H1 (cell line): ENCODE measurements at places on chromosomes 7 and 10. TPM values are rescaled to one million over a fixed set of nuclear protein-coding genes. Genes with fewer than 3 reads are reported as not detected.

DNA sequence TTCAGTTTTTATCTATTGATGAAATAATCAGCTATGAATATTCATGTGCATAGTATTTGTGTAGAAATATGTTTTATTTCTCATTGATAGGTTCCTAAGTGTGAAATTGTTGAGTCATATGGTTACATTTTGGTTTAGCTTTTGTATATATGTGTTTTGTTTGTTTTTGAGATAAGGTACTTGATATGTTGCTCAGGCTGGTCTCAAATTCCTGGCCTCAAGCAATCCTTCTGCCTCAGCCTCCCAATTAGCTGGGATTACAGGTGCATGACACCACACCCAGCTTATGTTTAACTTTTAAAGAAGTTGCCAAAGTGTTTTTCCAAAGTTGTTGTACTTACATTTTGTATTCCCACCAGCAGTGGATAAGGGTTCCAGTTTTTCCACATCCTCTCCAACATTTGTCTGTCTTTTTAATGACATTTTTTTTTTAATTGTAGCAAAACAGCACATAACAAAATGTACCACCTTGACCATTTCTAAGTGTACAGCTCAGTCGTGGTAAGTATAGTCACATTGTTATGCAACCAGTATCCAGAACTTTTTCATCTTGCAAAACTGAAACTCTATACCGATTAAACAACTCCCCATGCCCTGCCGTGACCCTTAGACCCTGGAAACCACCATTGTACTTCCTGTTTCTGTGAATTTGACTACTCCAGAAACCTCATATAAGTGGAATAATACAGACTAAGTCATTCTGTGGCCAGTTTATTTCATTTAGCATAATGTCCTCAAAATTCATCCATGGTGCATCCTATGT, 12.6 kb upstream of the UBE2D1 start:
- H3K4me1 ChIP-seq, result no peaks in the 10 kb centered on the region
- no peaks in the 10 kb centered on the region for H3K36me3 ChIP-seq
- no peak for DNase-seq
- H3K27ac ChIP-seq, result no peak overlapping the region

PGAM2 gene
- total RNA-seq, result 1.4 and 2.1 TPM in 2 replicates

CRPPA gene
- 0.39 and 0.71 TPM in 2 replicates for total RNA-seq

GRCh38 chr7:23712368-23713284, 2.6 kb downstream of the STK31 start:
- H3K4me1 ChIP-seq, result no peaks in the 10 kb centered on the region
- no peak for DNase-seq
- H3K27ac ChIP-seq, result no peak overlapping the region

LEP gene
- total RNA-seq, result not detected in 2 replicates

DNA sequence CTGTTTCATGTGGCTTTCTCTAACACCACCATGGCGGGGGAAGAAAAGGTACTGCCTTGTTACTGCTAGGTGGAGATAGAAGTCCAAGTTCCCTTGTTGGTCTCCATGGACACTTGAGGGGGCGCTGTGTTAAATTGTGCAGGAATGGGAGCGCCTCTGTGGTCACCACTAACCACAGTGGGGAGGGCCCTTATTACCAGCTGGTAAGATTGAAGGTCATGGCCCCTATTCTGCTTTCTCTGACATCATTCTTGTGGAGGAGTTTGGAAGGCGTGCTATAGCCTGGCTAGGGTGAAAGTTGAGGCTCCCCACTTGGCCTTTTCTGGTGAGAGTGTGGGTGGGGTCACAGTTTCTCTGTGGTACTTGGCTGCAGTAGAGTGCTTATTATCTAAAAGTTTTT, 14.9 kb upstream of the MXI1 start:
- H3K27ac ChIP-seq, result no peak overlapping the region
- no peak overlapping the region for H3K4me3 ChIP-seq
- H3K36me3 ChIP-seq, result no peaks in the 10 kb centered on the region
- H3K4me1 ChIP-seq, result no peaks in the 10 kb centered on the region
- H3K27me3 ChIP-seq, result no peaks in the 10 kb centered on the region; the same call in 1 of the 2 replicates

IL2RA gene
- total RNA-seq, result not detected in 2 replicates

DNA sequence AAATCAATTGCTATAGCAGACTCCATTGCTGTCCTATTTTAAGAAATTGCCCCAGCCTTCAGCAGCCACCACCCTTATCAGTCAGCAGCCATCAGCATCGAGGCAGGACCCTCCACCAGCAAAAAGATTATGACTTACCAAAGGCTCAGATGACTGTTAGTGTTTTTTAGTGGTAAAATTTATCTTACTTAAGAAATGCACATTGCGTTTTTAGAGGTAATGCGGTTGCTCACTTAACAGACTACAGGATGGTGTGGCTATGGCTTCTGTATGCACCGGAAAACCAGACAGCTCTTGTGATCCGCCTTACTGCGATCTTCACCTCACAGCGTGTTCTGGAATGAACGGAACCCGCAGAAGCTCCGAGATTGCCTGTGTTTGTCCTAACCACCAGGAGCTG, 58.1 kb downstream of the WDR37 start:
- DNase-seq, result no peak
- H3K36me3 ChIP-seq, result peaks cover 5% of the 10 kb centered on the region; the same call in 1 of the 2 replicates
- no peaks in the 10 kb centered on the region for H3K27me3 ChIP-seq
- no peak overlapping the region for H3K4me3 ChIP-seq
- peaks cover 6% of the 10 kb centered on the region for H3K4me1 ChIP-seq
- no peak overlapping the region for H3K27ac ChIP-seq

GRCh38 chr10:44571701-44572100, 186.8 kb upstream of the CXCL12 start:
- no peaks in the 10 kb centered on the region for H3K4me1 ChIP-seq
- H3K27ac ChIP-seq, result no peak overlapping the region
- no peaks in the 10 kb centered on the region for H3K36me3 ChIP-seq
- no peaks in the 10 kb centered on the region for H3K27me3 ChIP-seq
- no peak for DNase-seq

NRP1 gene
- 2.1 TPM in 2 replicates for total RNA-seq

DNA sequence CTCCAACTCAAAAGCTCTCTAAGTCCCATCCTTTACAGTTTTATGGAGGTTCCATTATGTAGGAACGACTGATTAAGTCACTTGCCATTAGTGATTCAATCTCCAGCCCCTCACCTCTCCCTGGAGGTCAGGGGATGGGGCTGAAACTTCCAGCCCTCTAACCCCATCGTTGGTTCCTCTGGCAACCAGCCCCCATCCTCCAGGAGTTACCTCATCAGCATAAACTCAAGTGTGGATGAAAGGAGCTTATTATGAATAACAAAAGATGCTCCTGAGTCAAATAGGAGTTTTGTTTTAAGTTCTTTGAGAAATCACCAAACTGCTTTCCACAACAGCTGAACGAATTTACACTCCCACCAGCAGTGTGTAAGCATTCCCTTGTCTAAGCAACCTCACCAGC, 494.3 kb upstream of the AUTS2 start:
- no peaks in the 10 kb centered on the region for H3K27me3 ChIP-seq
- no peak overlapping the region for H3K4me3 ChIP-seq
- no peak for DNase-seq
- H3K27ac ChIP-seq, result no peak overlapping the region
- no peaks in the 10 kb centered on the region for H3K36me3 ChIP-seq

- no peaks in the 10 kb centered on the region for H3K4me1 ChIP-seq
- no peak for DNase-seq
- H3K36me3 ChIP-seq, result no peaks in the 10 kb centered on the region
- no peaks in the 10 kb centered on the region for H3K27me3 ChIP-seq
- H3K4me3 ChIP-seq, result no peak overlapping the region
- no peak overlapping the region for H3K27ac ChIP-seq
These were observed 118.9 kb downstream of the SND1 start for GRCh38 chr7:127770885-127771284.

GRCh38 chr7:56174346-56174874, 58.2 kb upstream of the NUPR2 start:
- H3K4me3 ChIP-seq, result no peak overlapping the region
- DNase-seq, result no peak

C7orf57 gene
- total RNA-seq, result 0.27 and 0.56 TPM in 2 replicates

- peak; percentile 49 for DNase-seq
- no peaks in the 10 kb centered on the region for H3K4me1 ChIP-seq
- H3K27ac ChIP-seq, result no peak overlapping the region
- no peaks in the 10 kb centered on the region for H3K36me3 ChIP-seq
- no peak overlapping the region for H3K4me3 ChIP-seq
- peaks cover 100% of the 10 kb centered on the region for H3K27me3 ChIP-seq
These were observed 7.2 kb downstream of the EN2 start for GRCh38 chr7:155464948-155465739.

SDK1 gene
- 7.2 and 7.3 TPM in 2 replicates for total RNA-seq

ASL gene
- total RNA-seq, result 23.3 and 23.4 TPM in 2 replicates

- no peaks in the 10 kb centered on the region for H3K4me1 ChIP-seq
- H3K27ac ChIP-seq, result no peak overlapping the region
- H3K36me3 ChIP-seq, result no peaks in the 10 kb centered on the region
- no peak overlapping the region for H3K4me3 ChIP-seq
These were observed 111.0 kb downstream of the LRRTM3 start for GRCh38 chr10:67036808-67037207.

DNA sequence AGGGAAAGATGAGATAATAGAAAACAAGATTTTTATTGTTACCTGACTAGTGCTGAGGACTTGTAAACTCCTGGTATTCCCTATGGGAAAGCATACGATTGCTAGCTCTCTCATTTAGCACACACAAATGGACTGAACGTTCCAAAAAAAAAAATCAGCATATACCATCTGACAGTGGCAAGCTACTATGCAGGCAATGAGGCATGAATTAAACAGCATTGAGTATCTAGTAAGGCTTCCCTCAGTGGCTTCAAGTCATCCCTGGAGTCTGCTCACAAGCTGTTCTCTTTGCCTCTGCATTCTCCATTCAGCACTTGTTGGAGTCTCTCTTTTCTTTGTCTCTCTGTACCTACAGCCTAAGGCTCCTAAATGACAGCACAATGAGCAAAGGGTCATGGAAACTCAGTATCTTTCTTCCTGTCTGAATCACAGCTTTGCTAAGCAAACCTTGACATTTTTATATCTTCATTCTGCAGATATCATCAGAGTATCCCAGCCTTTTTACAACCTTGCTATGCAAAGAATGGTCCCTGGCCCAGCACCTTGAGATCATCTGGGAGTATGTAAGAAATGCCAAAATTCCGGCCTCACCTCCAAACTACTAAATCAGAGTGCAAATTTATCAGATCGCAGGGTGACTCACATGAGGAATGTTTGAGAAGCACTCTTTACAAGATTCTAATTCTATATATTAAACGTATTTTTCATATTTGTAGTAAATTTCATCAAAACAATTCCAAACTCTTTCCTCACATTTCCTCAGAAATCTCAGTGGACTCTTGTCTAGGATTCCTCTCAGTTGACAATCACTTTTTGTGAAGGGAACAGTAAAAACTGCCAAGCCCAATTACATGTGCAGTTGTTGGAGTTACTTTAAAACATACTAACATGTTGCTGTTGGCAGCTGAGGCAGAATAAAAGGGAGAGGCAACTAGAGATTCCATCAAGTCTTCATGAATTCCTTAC, 10.8 kb upstream of the LIPA start:
- H3K4me3 ChIP-seq, result no peak overlapping the region
- no peaks in the 10 kb centered on the region for H3K27me3 ChIP-seq
- H3K4me1 ChIP-seq, result peaks cover 8% of the 10 kb centered on the region
- no peak overlapping the region for H3K27ac ChIP-seq

GPR26 gene
- 0.09 and 0.10 TPM in 2 replicates for total RNA-seq

- no peak overlapping the region for H3K4me3 ChIP-seq
- no peaks in the 10 kb centered on the region for H3K27me3 ChIP-seq
- H3K36me3 ChIP-seq, result no peaks in the 10 kb centered on the region
- H3K4me1 ChIP-seq, result peaks cover 4% of the 10 kb centered on the region; the same call in 1 of the 2 replicates
These were observed 34.2 kb downstream of the DNAJC12 start for GRCh38 chr10:67803588-67804394.

- H3K4me3 ChIP-seq, result no peak overlapping the region
- no peak overlapping the region for H3K27ac ChIP-seq
- H3K27me3 ChIP-seq, result peaks cover 19% of the 10 kb centered on the region
- H3K4me1 ChIP-seq, result no peaks in the 10 kb centered on the region; the same call in 1 of the 2 replicates
These were observed 4.9 kb upstream of the ADGRA1 start for GRCh38 chr10:133082685-133083421.

LIPN gene
- not detected in 2 replicates for total RNA-seq

PRR15 gene
- 7.9 and 10.1 TPM in 2 replicates for total RNA-seq

DNA sequence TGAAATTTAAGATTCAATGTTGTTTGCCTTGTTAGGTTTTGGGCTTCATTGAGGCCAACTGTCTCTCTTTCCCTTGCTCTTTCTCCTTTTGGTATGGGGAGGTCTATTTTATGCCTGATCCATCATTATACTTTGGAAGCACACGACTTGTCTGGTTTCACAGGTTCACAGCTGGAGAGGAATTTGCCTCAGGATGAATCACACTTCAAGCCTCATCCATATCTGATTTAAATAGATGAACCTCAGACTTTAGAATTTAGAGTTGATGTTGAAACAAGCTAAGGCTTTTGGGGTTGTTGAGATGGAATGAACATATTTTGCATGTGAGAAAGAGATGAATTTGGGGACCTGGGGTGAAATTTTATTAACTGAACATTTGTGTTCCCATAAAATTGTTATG, 150.5 kb upstream of the IGFBP3 start:
- no peak overlapping the region for H3K4me3 ChIP-seq
- no peaks in the 10 kb centered on the region for H3K4me1 ChIP-seq
- H3K27ac ChIP-seq, result no peak overlapping the region
- no peaks in the 10 kb centered on the region for H3K36me3 ChIP-seq
- no peak for DNase-seq
